G401 (cell line): ENCODE measurements at places on chromosomes 2 and 18. TPM values are rescaled to one million over a fixed set of nuclear protein-coding genes. Genes with fewer than 3 reads are reported as not detected.

OR6B2 gene
- total RNA-seq: not detected in 2 replicates

EDAR gene
- not detected in 2 replicates for total RNA-seq

VAMP8 gene
- 69.9 and 73.2 TPM in 2 replicates for total RNA-seq

EVA1A gene
- 97.2 and 126 TPM in 2 replicates for total RNA-seq

BCL2 gene
- 9.9 and 18.2 TPM in 2 replicates for total RNA-seq

RPRD1A gene
- total RNA-seq: 47.4 and 56.8 TPM in 2 replicates

SNED1 gene
- 0.07 and 2.2 TPM in 2 replicates for total RNA-seq

IL1R2 gene
- total RNA-seq: not detected in 2 replicates

CD207 gene
- total RNA-seq: 0.10 and 0.37 TPM in 2 replicates

CYS1 gene
- total RNA-seq: 11.2 and 14.1 TPM in 2 replicates

DUSP2 gene
- 37.2 and 44.4 TPM in 2 replicates for total RNA-seq

C2orf80 gene
- total RNA-seq: 7.4 and 30.2 TPM in 2 replicates

SGO2 gene
- 2.6 and 8.6 TPM in 2 replicates for total RNA-seq

SERPINB3 gene
- total RNA-seq: not detected in 2 replicates

ALPG gene
- 203 and 218 TPM in 2 replicates for total RNA-seq

FBXO48 gene
- total RNA-seq: under 0.01 TPM in 1 of 2 replicates, not detected in the other

INHBB gene
- not detected in 2 replicates for total RNA-seq

COL4A4 gene
- 2.3 TPM in 1 of 2 replicates, not detected in the other for total RNA-seq

C2orf78 gene
- 0.07 TPM in 1 of 2 replicates, not detected in the other for total RNA-seq

CNTNAP5 gene
- not detected in 2 replicates for total RNA-seq

LRP2 gene
- total RNA-seq: not detected in 2 replicates

SERPINB7 gene
- not detected in 2 replicates for total RNA-seq

TSN gene
- total RNA-seq: 22.0 and 30.0 TPM in 2 replicates

TGOLN2 gene
- 14.1 and 16.9 TPM in 2 replicates for total RNA-seq

GPR39 gene
- total RNA-seq: 0.44 TPM in 1 of 2 replicates, not detected in the other

MAL gene
- not detected in 2 replicates for total RNA-seq

LRRC30 gene
- not detected in 2 replicates for total RNA-seq

ABCB11 gene
- total RNA-seq: not detected in 2 replicates

DHRS9 gene
- not detected in 2 replicates for total RNA-seq

LRP1B gene
- total RNA-seq: not detected in 2 replicates

MAP4K4 gene
- total RNA-seq: 47.3 and 70.8 TPM in 2 replicates

CYTIP gene
- not detected in 2 replicates for total RNA-seq

TMEM198 gene
- total RNA-seq: 9.0 and 11.1 TPM in 2 replicates

PXDN gene
- 16.4 and 25.4 TPM in 2 replicates for total RNA-seq

KCNJ13 gene
- not detected in 2 replicates for total RNA-seq

CCDC85A gene
- 0.80 TPM in 1 of 2 replicates, not detected in the other for total RNA-seq

GPN1 gene
- 45.7 and 63.6 TPM in 2 replicates for total RNA-seq

UGT1A10 gene
- total RNA-seq: not detected in 2 replicates

SKOR2 gene
- not detected in 2 replicates for total RNA-seq

RAD51AP2 gene
- not detected in 2 replicates for total RNA-seq

CDH7 gene
- total RNA-seq: not detected in 2 replicates

STARD6 gene
- not detected in 2 replicates for total RNA-seq

G6PC2 gene
- not detected in 2 replicates for total RNA-seq

DLGAP1 gene
- total RNA-seq: 17.3 and 18.9 TPM in 2 replicates

REG3G gene
- total RNA-seq: not detected in 2 replicates

SIX3 gene
- not detected in 2 replicates for total RNA-seq

RSAD2 gene
- total RNA-seq: not detected in 2 replicates

TM4SF20 gene
- not detected in 2 replicates for total RNA-seq
